ENCODE measurements at places on chromosomes 16 and 17.

GRCh38 chr17:13152501-13152900 is 134.7 kb upstream of the ELAC2 start:
- DNase-seq = no peak

DNA sequence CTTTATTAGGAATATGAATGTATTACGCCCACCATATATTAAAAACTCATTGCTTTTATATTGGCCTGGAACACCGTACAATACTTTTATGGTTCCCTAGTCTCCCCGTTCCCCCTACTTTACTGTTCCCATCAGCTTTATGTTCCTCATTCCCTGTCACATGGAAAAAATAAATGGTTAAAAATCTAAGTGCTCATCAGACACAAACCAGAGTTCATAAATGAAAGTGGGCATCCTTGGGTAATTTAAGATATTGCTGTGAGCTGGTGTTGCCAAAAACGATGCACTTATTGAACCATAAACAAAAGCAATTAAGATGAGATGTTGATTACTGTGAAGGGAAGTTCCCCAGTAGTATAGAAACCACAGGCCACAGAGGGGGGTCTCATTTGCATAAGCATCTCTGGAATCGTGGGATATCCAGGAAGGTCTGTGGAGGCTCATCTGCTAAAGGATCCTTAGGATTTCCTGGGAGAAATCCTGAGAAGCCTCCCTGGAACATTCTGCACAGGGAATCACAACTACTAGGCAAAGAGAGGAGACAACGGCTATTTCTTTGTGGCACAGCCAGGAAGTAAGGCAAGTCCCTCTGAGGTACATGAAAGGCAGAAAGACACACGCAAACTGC is 591.4 kb upstream of the CDH11 start:
- DNase-seq = no peak

GRCh38 chr16:68059804-68060203 is 25.4 kb upstream of the NFATC3 start:
- no peak for DNase-seq

DNA sequence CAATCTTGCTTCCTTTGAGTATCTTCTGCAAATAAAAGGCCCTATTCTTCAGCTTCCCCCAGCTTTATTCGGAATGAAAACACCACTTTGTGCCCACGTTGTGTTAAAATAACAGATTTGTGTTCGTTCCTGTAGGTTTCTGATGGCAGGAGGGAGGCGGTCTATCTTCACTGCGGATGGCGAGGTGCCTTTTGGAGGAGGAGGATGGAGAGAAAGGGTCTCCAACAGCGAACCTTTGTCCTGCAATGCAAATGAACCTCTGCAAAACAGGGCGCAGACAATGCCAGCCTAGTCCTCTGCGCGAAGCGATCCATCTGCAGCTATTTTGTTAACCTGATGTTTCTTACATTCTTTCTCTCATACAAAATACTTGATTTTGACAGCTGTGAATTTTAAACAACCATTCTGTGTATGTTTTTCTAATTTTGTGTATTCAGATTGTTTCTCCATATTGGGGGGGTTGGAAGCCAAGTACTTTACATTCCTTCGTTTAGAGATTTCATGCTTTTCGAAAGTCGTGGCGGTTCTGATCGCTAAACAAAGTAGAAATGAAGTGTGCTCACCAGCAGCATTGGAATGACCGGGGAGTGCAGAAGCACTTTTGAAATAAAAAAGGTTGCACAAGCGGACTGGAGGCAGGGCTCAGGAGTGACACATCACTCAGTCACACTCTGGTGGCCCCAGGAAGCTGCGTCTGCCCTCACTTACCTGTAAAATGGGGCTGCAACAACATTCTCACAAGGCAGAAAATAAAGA is 279.0 kb upstream of the IRX5 start:
- DNase-seq = peak; percentile 13

- DNase-seq = peak; percentile 22
Observed at GRCh38 chr17:35930211-35931065, at the start of gene RDM1. Gene RDM1 (minus strand): TSS chr17:35930773. CDS start chr17:35930727, 46 bp downstream.

GRCh38 chr17:81508639-81509206 is 3.9 kb downstream of the ACTG1 start:
- DNase-seq = no peak

DNA sequence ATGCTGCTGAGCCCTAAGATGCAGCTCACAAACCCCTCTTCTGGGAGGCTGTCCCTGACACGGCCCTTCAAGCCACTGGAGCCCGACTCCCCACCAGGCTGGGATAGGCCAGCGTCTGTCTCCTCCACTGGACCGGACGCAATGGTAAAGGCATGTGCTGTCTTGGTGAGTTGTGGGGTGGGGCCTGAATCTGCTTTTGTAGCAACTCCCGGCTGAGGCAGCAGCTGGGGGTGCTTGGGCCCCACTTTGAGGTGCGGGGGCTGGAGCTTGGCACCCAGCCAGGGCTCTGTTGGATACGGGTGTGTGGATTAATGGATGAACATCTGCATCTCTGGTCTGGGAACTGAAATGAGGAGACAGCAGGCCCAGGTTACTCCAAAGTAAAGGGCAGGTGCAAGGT is 3.5 kb upstream of the NLRC3 start:
- peak; percentile 2 for DNase-seq

DNA sequence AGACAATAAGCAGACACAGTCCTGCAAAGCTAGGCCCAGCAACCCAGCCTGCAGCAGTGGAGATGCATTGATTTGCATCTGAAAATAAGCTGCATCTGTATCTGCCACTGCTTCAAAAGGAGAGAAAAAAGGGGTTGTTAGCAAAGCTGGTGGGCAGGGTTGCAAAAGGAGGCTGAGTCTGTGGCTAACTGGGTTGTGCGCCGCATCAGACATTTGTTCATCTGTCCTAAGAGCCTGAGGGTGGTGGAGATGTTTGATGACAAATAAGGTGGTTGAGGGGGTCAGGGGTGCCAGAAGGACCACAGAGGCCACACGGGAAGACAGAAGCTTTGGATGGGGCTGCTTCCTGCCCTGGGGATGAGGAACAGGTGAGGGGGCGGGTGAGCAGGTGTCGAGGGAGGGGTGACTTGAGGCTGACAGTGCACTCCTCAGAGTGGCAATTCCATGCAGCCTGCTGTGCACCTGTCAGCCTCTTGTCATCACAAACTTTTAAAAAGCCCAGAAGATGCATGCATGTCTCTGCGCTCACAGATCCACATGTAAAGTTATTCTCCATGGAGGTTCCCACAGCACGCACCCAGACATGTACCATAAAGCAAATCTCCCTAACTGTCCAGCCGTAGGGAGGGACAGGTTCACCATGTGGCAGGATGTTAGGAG is 35.4 kb downstream of the WSB1 start:
- no peak for DNase-seq

- DNase-seq = no peak
Observed at GRCh38 chr16:28126684-28127620, 63.4 kb upstream of the GSG1L start.

DNA sequence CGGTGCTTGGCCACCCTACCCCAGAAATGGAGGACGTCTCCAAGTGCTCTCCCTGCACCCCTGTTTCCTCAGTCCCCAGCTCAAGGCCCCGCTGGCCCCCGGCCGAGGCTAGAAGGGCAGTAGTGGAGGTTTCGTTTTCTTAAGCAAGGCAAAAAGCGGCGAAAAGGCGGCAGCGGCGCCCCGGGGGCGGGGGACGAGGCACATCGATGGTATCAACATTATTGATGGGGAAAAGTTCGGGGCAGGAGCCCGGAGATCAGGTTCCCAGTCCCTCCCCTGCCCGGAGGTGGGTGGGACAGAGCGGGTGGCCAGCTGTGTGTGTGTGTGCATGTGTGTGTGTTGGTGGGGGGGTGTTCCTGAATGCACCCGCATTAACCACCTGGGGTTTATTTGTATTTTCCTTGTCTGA is 4.1 kb upstream of the SALL1 start:
- DNase-seq = peak; percentile 66

GRCh38 chr17:17021194-17021863 is 20.9 kb upstream of the MPRIP start:
- peak; percentile 63 for DNase-seq

GRCh38 chr17:65417406-65418221 is 143.8 kb downstream of the AXIN2 start:
- DNase-seq = no peak

GRCh38 chr16:58018803-58019202 is 6.8 kb upstream of the MMP15 start:
- DNase-seq = no peak

DNA sequence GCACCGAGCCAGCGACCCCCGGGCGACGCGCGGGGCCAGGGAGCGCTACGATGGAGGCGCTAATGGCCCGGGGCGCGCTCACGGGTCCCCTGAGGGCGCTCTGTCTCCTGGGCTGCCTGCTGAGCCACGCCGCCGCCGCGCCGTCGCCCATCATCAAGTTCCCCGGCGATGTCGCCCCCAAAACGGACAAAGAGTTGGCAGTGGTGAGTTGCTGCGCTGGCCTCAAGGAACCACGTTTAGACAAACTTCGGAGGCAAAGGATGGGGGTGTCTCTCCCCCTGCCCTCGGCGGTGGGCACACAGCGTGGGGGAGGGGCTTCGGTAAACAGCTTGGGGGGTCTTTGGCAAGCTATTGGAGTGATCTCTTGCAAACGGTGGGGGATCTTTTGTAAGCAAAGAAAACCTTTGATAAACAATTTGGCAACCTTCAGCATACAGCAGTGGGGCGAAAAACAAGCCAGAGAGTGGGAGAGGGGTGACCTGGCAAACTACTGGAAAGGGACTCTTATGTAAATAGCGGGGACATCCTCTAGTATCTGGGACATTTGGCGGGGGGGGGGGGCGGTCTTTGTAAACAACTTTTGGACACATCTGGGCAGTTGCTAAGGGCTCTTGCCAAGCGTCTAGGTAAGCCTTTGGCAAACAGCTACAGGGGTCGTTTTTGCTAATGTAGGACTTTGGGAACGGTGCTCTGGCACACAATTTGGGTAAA is 587 bp downstream of the MMP2 start:
- DNase-seq = no peak

DNA sequence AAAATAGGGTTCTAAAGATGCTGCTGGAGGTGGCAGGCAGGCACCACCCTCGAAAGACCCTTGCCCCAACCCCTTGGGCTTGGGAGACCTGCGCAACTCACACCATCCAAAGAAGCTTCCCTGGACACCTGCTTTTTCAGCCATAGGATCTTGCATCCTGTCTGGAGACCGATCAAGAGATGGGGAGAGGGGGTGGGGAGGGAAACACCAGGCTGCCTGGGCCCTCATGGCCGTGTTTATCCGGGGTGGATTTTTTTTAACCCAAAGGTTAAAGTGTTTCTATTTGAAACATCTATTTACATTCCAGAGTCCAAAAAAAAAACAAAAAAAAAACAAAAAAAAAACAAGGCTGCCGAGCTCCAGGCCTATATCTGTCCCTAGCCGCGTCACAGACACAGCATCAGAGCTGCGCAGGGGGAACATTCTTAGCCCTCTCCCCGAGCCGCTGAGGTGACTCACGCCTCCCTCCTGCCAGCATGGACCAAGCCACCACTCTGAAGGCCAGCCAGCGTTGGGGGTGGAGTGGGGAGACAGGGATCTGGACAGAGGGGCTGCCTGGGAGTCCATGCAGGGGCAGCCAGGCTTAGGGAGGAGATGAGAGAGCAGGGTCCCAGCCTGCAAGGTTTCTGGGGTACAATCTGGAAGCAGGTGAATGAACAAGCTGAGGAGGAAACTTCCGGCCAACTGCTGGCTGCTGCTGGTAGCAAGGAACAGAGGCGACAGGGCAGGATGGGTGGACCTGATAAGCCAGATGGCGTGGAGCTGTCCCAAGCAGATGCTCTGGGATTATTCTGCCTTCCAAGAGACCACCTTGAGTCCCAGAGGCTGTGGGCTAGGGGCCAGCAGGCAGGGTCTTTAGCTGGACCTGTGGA is 14.8 kb downstream of the HDAC5 start:
- DNase-seq = peak; percentile 95
